Type B pancreatic cell (in vitro differentiated cells): ENCODE measurements at places on chromosomes 3 and 15. TPM values are rescaled to one million over a fixed set of nuclear protein-coding genes. Genes with fewer than 3 reads are reported as not detected.

GRCh38 chr3:55521064-55521737, 34.1 kb upstream of the WNT5A start:
- peak overlapping the region; percentile 10 for H3K4me3 ChIP-seq
- DNase-seq, result no peak
- H3K27me3 ChIP-seq, result peaks cover 14% of the 10 kb centered on the region

- H3K27ac ChIP-seq, result no peak overlapping the region
- DNase-seq, result no peak
- H3K36me3 ChIP-seq, result no peaks in the 10 kb centered on the region
These were observed 33.5 kb downstream of the POLR2M start for GRCh38 chr15:57740048-57740447.

- H3K4me1 ChIP-seq, result peaks cover 5% of the 10 kb centered on the region
- no peak overlapping the region for H3K27ac ChIP-seq
- H3K36me3 ChIP-seq, result no peaks in the 10 kb centered on the region
- H3K27me3 ChIP-seq, result no peaks in the 10 kb centered on the region
- DNase-seq, result no peak
These were observed 18.8 kb downstream of the BCL2L10 start for GRCh38 chr15:52093539-52094510.

- peaks cover 28% of the 10 kb centered on the region for H3K27me3 ChIP-seq
- no peaks in the 10 kb centered on the region for H3K4me1 ChIP-seq
- H3K4me3 ChIP-seq, result no peak overlapping the region
- H3K36me3 ChIP-seq, result peaks cover 4% of the 10 kb centered on the region
- no peak overlapping the region for H3K27ac ChIP-seq
These were observed 57.8 kb upstream of the ETV5 start for GRCh38 chr3:186166491-186167288.

GRCh38 chr3:124113485-124113884, 121.6 kb upstream of the ROPN1 start:
- H3K4me1 ChIP-seq, result peaks cover 22% of the 10 kb centered on the region
- no peak overlapping the region for H3K27ac ChIP-seq
- H3K4me3 ChIP-seq, result no peak overlapping the region
- H3K27me3 ChIP-seq, result peaks cover 3% of the 10 kb centered on the region

DNA sequence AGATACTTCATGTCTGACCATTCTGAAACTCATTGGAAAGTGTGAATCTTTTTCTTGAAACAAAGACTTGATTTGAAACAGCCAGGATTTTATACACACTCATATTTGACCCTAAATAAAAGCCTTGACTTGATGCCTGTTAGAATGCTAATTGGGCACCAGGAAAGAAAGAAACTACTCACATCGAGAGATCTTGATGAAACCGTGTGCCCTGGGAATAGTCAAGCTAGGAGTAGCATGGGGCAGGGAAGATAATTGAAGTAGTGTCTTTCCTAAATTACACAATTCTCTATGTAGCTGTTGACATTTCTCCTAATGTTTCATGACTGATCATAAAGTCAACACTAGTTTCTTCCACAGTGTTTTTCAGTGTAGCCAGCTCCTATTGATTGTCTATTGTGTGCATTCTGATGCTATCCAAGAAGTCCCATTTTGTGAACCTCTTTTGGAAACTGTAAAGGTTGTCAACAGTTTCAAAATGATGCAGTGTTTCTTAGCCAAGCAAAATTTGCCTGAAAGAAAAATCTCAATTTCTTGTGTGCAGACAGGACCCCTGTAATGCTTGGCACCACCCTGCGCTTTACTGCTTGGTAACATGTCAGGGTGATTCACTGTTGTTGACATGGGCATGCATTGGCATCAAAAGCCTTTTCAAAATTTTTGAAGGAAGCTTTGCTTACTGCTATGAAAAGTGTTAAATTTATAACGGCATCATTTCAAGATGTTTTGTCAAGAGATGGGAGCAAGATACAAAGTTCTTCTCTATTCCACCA, 52.5 kb upstream of the OTOL1 start:
- H3K36me3 ChIP-seq, result no peaks in the 10 kb centered on the region
- peaks cover 4% of the 10 kb centered on the region for H3K27me3 ChIP-seq
- H3K27ac ChIP-seq, result no peak overlapping the region
- DNase-seq, result no peak
- no peak overlapping the region for H3K4me3 ChIP-seq
- H3K4me1 ChIP-seq, result no peaks in the 10 kb centered on the region

- DNase-seq, result peak; percentile 20
- no peak overlapping the region for H3K27ac ChIP-seq
- no peaks in the 10 kb centered on the region for H3K27me3 ChIP-seq
- H3K4me3 ChIP-seq, result no peak overlapping the region
These were observed 41.2 kb downstream of the OIP5 start for GRCh38 chr15:41291065-41291631.

DNA sequence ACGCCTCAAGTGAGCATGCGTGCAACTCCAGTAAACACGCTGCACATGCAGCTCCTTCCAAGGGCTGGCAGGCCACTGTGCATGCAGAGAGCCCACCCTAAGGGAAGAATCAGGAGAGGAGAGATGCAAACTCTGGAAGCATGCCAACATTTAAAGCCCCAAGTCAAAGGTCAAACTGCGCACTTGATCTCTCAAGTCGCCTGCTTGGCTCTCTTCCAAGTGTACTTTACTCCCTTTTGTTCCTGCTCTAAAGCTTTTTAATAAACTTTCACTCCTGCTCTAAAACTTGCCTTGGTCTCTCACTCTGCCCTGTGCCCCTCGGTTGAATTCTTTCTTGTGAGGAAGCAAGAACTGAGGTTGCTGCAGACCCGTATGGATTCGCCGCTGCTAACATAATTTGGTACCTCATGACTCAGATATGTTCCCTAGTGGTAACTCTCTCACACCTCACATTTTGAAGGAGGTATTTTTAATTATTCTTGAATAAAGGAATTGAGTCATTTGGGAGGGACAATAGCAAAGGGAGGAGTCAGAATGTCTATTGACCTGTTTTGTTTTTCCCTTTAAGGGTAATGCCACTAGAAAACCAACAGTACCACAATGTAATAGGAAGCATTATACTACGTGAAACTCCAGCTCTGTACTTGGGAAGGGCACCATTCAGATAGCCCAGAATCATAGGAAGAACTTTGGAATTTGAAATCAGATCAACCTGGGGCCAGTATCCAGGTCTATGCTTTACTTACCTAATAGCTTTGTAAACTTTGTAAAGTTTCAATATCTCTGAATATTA, 19.6 kb upstream of the DGKG start:
- H3K36me3 ChIP-seq, result no peaks in the 10 kb centered on the region
- H3K4me1 ChIP-seq, result peaks cover 4% of the 10 kb centered on the region
- peaks cover 31% of the 10 kb centered on the region for H3K27me3 ChIP-seq
- DNase-seq, result no peak
- H3K4me3 ChIP-seq, result no peak overlapping the region
- H3K27ac ChIP-seq, result peak overlapping the region; percentile 24

- no peaks in the 10 kb centered on the region for H3K27me3 ChIP-seq
- no peak overlapping the region for H3K4me3 ChIP-seq
- no peak for DNase-seq
- no peaks in the 10 kb centered on the region for H3K4me1 ChIP-seq
- H3K27ac ChIP-seq, result no peak overlapping the region
- no peaks in the 10 kb centered on the region for H3K36me3 ChIP-seq
These were observed 593.9 kb downstream of the PYDC2 start for GRCh38 chr3:192054881-192055280.

GRK7 gene
- total RNA-seq, result 0.10 TPM in 1 of 2 replicates, not detected in the other

ENTPD3 gene
- total RNA-seq, result 2.5 and 2.7 TPM in 2 replicates

- peaks cover 14% of the 10 kb centered on the region for H3K4me1 ChIP-seq
- no peak overlapping the region for H3K4me3 ChIP-seq
- no peak overlapping the region for H3K27ac ChIP-seq
- DNase-seq, result no peak
- H3K27me3 ChIP-seq, result peaks cover 51% of the 10 kb centered on the region
These were observed 73.7 kb upstream of the TLE3 start for GRCh38 chr15:70171256-70171886.

TIPIN gene
- total RNA-seq, result 8.3 and 14.3 TPM in 2 replicates

DNA sequence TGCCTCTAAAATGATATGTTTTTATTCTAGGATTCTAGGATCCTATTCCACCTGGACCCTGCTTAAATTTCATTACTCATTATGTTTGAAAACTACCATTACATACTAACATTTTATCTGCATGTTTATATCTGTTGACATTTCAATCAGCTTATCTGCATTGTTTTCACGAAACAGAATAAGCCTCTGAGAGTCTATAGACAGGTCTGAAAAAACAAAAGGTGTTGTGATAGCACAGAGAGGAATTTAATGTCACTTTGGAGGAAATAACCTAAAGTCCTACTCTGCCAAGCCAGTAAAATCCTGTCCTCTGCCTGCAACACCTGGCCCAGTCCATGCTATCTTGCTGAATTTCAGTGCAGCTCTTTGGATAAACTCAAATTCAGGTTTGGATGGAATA, 315.2 kb downstream of the ZBTB20 start:
- DNase-seq, result no peak
- no peaks in the 10 kb centered on the region for H3K36me3 ChIP-seq
- no peaks in the 10 kb centered on the region for H3K27me3 ChIP-seq
- no peak overlapping the region for H3K27ac ChIP-seq

RASL12 gene
- total RNA-seq, result 0.33 and 4.0 TPM in 2 replicates

ZNF620 gene
- total RNA-seq, result 12.3 and 14.0 TPM in 2 replicates

- H3K4me1 ChIP-seq, result peaks cover 7% of the 10 kb centered on the region
- peaks cover 65% of the 10 kb centered on the region for H3K36me3 ChIP-seq
- no peaks in the 10 kb centered on the region for H3K27me3 ChIP-seq
- no peak overlapping the region for H3K27ac ChIP-seq
These were observed 48.9 kb downstream of the DLG1 start for GRCh38 chr3:197249542-197249941.

DNA sequence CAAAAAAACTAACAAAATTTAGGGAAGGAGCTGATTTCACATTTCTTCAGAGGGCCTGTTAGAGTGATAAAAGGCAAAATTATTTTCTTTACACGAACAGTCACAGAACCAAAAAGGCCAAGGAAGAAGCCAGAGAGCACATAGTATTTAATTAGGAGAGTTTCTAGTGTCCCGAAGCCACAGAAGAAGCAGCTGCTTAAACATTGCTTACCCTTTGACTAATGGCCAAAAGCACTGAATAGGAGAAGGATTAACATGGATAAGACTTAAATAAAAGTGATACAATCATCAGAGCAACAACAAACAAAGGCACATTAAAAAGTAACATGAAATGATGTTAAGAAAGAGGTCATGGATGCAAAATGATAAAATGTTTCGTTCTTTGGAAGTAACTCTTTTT, 98.6 kb downstream of the CHL1 start:
- no peak for DNase-seq
- H3K4me1 ChIP-seq, result no peaks in the 10 kb centered on the region
- H3K27me3 ChIP-seq, result no peaks in the 10 kb centered on the region
- no peaks in the 10 kb centered on the region for H3K36me3 ChIP-seq

GRCh38 chr3:160448845-160449635, 546 bp downstream of the TRIM59 start:
- H3K4me3 ChIP-seq, result peak overlapping the region; percentile 96
- no peaks in the 10 kb centered on the region for H3K27me3 ChIP-seq
- H3K4me1 ChIP-seq, result peaks cover 8% of the 10 kb centered on the region
- H3K36me3 ChIP-seq, result peaks cover 14% of the 10 kb centered on the region
- DNase-seq, result no peak

DNA sequence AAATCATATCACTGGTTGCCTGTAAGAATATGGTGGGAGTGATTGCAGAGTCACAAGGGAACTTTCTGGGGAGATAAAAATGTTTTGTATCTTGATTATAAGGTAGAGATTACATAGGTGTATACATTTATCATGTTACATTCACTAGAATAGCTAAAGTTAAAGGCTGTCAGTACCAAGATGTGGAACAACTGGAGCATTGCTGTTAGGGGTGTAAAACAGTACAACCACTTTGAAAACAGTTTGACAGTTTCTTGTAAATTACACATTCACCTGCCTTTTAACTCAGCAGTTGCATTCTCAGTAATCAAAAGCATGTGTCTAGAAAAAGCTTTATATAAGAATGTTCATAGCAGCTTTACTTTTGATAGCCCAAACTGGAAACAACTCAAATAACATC, 27.6 kb downstream of the RASA2 start:
- DNase-seq, result no peak
- no peaks in the 10 kb centered on the region for H3K27me3 ChIP-seq
- no peak overlapping the region for H3K4me3 ChIP-seq
- peaks cover 35% of the 10 kb centered on the region for H3K36me3 ChIP-seq

GRCh38 chr3:99970198-99970597, 144.1 kb downstream of the FILIP1L start:
- no peaks in the 10 kb centered on the region for H3K36me3 ChIP-seq
- peaks cover 15% of the 10 kb centered on the region for H3K4me1 ChIP-seq
- no peak for DNase-seq

DNA sequence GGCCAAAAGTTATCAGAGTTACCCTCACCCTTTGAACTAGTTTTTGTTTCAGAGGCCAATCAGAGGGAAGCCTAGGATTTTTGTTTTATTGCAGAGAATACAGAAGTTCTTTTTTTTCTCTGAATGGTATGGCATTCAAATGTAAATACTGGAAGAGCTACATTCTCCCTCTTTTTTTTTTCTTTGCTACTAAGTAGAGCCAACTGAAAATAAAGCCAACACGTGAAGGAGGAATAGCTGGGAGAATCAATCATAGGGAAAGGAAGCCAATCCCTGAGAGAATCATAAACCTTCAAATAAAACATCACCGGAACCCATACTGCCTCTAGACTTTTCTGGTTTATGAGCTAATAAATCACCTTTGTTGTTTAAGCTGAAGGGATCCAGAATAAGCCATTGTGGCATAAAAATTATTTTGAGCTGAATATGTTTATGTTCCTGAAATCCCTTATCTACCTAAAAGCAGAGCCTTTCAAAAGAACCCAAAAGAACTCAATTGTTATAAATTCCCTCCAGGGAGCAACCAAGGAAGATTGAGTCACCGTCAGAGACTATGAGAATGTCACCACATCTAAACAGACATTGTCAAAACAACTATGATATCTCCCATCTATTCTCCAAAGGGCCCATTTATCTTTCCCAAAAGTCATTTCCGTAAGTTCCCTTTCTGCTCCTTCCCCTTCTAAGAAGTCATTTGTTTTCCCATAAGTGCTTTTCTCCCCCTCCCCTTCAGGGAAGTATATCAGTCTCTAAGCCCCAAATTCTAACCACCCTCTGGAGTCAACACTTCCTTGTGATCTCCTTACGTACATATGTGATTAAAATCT, 3.8 kb upstream of the ZNF280D start:
- DNase-seq, result no peak
- no peaks in the 10 kb centered on the region for H3K36me3 ChIP-seq
- no peak overlapping the region for H3K4me3 ChIP-seq
- H3K4me1 ChIP-seq, result no peaks in the 10 kb centered on the region
- H3K27ac ChIP-seq, result no peak overlapping the region

VEPH1 gene
- total RNA-seq, result 5.9 and 8.6 TPM in 2 replicates
